NCI-H1417 (cell line): ENCODE measurements at places on chromosomes 2 and 18.
A peak's percentile ranks its signal among the peaks of the same experiment; 100 is the strongest.

GRCh38 chr2:179336782-179337534, 72.3 kb upstream of the SESTD1 start:
- DNase-seq = no peak

- DNase-seq = no peak
Measured at GRCh38 chr2:194327196-194327888, 1329.7 kb upstream of the SLC39A10 start.

- DNase-seq = no peak
Measured at GRCh38 chr2:222878877-222879603, 18.2 kb downstream of the ACSL3 start.

DNA sequence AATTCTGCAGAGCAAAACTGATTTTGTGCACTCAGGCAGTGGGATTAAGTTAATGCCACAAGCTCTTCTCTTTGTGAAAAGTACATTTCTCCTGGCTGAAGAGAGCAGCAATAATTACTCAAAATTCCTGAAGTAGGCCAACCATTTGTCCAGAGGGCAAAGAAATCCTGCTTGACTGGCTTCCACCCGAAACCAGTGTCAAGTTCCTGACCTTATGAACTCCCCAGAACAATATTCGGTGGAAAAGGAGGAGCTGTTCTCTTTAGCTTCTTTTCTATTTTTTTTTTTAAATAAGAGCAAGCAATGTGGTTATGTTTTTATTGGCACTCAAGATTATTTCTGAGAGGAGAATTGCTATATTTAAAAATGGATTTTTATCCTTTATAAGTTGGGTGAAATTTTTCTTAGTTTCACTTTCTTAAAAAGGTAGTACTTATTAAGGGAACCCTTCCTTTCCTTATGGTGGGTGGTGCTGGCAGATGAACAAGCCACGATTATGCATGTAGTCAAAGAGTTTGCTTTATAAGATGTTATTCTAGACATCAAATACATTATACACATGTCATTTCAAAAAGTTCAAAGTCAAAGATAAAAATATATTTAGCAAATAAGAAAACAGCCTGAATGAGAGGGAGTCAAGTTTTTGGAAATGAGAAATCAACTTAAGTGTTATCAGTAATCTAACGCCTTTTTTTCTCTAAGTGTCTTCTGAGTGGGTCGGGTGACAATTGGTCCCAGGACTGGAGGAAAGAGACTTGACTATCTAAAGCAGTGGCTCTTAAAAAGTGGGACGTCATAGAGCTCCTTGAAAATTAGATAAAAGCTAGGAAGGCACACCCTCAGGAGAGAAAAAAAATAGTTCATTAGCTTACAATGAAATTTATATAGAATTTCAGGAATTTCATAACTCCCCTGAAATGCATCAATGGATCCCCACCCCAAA, 194.5 kb downstream of the IKZF2 start:
- no peak for DNase-seq

- no peak for DNase-seq
Measured at GRCh38 chr2:154402213-154402612, 296.3 kb upstream of the KCNJ3 start.

DNA sequence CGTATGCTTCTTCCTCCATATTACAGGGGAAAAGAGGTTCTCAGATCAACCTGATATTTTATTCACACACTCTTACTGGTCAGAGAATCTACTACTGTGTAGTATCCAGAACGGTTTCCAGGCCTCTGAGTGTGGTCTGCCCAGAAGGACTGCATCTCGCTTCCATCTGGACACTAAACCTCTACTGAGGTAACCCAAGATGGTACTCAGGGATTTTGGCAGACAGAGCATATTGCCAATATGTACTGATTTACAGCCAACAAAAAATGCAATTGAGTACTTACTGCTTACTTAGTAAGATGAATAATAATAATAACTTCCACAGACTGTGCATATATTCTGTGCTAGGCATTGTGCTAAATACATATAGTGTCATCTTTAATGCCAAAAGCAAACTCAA, 55.8 kb downstream of the CYRIA start:
- no peak for DNase-seq

- no peak for DNase-seq
Measured at GRCh38 chr2:222598611-222599010, 57.3 kb downstream of the FARSB start.

DNA sequence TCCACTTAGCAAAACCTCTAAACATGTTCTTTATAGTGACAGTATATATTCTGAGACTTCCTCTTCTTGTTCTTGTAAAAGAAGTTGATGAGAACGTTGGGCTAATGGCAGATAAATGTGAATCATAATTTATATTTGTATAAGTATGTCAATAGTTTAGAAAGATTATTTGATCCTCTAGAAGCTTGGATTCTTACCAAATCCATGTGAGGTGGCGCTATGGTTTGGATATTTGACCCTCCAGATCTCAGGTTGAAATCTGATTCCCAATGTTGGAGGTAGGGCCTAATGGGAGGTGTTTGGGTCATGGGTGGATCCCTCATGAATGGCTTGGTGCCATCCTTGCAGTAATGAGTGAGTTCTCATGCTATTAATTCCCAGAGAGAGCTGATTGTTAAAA, 29.8 kb upstream of the SCN1A start:
- no peak for DNase-seq

DNA sequence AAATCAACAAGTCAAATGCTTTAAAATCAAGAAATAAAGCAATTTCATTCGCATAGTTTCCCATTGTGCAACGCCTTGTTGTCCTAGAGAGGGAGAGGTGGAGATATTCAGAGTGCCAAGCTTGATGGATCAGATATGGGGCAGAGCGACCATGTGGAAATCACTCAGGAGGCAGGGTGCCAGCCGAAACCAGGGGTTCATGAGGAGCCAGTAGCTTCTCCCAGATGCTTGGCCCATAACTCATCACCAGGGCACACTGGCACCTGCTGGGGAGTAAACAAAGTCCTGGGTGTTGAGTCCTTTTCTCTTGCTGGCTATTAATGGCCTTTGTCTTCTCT, 53.0 kb upstream of the ASAP2 start:
- DNase-seq = no peak

DNA sequence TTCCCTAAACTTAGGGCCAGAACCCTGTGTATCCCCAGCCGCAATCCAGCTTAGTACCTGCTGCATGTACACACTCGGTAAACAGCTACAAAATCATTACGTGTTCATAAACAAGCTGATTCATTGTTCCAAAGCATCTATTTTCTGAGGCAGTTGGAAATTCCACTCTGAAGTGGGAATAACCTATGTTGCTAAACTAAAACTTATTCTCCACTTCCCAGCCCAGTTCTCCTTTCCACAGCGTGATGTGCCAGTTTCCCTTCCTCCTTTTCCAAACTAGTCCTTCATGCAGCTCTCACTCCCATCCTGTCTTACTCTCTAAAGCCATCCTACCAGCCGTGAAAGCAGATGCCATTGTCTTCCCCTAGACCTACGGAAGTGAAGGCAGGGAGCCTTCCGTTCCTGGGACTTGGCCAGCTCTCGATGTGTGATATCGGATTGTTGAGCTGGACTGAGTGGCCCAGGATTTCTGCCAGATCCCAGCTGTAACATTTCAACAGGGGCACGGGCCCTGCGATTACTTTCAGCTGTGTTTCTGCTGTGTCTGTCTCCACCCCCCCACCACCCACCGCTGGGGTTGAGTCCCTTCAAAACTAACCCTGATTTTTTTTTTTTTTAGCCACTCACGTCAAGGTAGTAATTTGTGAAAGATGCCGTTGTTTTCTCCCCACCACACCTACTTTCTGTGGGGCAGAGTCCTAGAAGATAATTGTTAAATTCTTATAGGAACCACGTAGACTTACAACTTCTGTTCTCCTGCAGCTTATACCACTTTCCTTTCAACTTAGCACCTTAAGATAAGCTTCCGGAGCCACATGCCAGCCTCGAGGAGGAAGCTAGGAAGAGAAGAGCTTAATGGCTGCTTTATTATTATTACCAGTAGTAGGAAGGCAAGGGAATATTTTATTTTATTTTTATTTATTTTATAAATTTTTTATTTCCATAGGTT, 100.9 kb downstream of the CRIM1 start:
- no peak for DNase-seq

DNA sequence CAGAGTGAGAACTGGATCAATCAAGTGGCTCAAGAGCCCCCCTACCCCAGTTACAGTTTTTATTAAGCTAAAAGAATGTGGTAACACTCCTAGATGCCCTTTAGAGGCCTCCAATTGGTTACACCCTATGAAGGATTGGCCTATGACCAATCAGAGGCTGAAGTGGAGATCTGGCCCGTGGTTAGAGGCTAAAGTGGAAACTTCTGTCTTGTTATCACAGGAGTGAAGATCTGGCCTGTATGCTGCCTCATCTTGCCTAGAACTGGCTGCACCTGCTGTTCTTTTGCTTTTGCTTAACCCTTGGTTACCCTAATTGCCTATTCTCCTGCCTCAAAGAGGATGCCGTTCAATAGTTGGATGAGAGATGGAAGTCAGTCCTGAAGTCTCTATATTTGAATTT, 100.1 kb upstream of the MAP2 start:
- DNase-seq = no peak

GRCh38 chr2:18721038-18721922, 131.9 kb upstream of the NT5C1B start:
- DNase-seq = no peak

DNA sequence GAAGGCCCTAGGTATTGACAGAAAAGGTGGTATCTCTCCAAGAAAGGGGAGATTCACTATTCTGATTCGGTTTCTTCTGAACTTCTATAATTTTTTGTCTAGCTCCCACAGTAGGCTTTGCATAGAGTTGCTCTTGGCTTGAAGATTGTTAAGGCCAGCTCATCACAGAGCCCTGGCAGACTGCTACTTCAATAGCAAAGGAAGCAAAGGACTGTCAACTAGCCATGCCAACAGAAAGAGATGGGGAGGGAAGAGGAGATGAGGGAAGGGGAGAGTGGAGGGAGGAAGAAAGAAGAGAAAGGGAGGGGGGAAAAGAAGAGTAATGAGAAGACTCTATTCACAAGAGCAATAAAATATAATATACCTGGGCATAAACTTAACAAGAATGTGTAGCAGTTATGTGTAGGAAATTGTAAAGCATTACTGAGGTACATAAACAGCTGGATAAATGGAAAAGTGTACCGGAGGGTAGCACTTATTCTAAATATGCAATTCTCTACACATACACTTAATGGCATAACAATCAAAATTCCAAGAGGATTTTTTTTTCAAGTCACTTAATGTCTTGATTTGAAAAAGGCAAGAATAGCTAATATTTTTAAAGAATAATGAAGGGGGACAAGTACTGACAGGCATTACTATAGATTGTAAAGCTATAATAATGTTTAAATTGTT, 102.5 kb downstream of the LOXHD1 start:
- DNase-seq = no peak

GRCh38 chr2:174635776-174636404, 38.3 kb upstream of the WIPF1 start:
- DNase-seq = no peak

DNA sequence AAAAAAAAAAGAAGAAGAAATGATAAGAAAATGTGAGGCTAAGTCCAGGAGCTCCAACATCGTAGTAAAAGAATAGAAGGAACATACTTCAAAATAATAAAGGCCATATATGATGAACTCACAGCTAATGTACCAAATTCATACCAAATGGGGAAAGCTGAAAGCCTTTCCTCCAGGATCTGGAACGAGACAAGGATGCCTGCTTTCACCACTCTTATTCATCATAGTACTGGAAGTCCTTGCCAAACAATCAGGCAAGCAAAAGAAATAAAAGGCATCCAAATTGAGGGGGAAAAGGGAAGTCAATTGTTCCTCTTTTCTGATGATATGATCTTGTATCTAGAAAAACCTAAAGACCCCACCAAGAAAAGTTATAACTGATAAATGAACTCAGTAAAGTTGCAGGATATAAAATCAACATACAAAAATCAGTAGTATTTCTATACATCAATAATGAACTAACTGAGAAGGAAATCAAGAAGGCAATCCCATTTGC, 170.6 kb downstream of the METTL4 start:
- DNase-seq = no peak

DNA sequence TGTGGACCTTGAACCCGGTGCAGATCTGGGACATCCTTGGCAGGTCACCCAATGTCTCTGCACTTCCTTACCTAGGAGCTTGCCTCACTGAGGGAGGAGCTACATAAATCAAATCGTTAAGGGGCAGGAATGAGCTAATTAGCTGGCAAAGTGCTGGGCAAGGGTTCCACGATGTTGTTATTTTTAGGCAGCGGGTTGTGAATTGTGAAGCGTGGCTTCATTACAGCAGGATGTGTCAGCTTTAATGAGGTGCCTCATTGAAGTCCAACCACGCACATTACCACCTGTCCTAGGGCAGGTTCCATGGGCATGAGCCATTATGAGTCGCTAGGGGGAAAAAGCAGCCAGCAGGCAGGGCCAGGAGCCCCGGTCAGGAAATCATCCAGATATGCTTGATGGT, 127.0 kb upstream of the AGAP1 start:
- DNase-seq = peak; percentile 26

DNA sequence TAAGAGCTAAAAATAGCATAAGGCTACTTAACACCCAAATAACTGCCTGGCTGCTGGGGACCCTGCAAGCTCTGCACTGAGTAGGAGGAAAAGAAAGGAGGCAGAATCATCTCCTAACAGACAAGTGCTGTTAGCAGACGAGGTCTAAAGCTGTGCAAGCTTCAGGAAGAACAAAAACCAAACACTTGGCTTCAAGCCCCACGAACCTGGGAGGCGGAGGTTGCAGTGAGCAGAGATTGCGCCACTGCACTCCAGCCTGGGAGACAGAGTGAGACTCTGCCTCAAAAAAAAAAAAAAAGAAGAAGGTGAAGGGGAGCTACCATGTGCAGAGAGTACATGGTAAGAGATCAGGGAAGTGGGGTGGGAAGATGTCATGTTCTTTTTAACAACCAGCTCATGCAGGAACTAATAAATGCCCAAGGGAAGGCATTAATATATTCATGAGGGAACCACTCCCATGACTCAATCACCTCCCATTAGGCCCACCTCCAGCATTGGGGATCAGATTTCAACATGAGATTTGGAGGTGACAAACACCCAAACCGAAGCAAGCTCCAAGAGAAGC, 28.8 kb upstream of the INO80C start:
- DNase-seq = no peak

DNA sequence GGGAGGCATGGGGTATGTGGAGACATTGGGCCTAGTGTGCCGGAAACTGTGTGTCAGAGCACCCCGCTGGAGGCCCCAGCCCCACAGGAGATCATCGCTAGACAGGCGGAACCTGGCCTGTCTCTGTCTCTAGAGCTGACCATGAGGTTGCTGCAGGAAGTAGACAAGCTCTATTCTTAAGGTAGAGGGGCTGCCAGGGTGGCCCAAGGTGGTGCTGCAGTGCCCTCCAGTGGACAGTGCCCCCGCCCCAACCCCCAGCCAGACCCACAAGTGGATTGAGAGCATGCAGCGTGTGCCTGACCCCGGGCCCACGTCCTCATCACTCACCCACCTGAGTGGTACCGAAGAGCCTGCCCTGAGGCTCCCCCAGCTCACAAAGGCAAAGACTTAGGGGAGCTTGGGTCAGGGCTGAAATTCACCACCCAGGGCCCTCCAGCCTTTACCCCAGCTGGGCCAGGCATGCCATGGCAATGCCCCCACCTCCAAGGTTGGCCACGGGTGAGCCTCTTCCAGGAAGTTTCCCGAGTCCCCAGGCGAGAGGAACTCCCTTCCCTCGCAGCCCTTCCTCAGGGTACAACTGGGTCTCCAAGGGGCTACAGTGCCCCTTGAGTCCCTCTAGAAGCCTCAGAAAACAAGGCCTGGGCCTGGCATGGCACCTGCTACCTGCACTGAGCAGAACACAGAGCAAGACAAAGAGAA, 155.0 kb downstream of the TTC32 start:
- DNase-seq = no peak
